ENCODE measurements at places on chromosomes 16 and 17.

GRCh38 chr17:38869526-38870258 is at the start of gene LASP1:
TSS of gene LASP1 (plus strand) at chr17:38870058. CDS start at chr17:38870190, 132 bp downstream.
- peak; percentile 47 for DNase-seq

- DNase-seq = no peak
These were observed 27.3 kb downstream of the ANKFY1 start for GRCh38 chr17:4236456-4236855.

GRCh38 chr17:57766318-57766943 is 21.3 kb upstream of the CCDC182 start:
- no peak for DNase-seq

DNA sequence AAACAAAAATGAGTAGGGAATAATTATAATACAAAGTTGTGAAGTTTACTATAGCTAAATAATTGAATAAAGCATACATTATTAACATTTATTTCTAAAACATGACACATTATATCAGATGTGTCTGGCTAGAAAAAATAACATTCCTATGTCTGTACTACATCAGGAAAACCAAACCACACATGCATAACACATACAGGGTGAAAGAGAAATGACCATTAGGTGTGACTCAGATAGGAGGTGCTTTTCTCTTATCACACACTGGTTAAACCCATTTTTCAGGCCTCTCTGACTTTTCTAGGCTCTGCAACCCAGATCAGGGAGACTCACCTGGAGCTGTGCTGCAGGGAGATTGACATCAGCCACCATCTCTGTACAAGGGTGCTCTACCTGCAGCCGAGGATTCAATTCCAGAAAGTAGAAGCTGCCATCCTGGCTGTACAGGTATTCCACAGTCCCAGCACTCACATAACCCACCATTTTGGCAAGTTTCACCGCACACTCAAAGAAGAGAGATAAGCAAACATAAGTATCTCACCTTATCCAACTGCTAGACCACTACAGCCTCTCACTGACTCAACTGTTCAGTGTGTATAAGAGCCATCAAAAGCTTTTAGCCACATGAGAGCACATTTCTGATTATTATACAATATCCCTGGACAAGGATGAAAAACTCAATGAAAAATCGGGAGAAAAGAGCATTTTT is 116.6 kb upstream of the C17orf78 start:
- DNase-seq = no peak

DNA sequence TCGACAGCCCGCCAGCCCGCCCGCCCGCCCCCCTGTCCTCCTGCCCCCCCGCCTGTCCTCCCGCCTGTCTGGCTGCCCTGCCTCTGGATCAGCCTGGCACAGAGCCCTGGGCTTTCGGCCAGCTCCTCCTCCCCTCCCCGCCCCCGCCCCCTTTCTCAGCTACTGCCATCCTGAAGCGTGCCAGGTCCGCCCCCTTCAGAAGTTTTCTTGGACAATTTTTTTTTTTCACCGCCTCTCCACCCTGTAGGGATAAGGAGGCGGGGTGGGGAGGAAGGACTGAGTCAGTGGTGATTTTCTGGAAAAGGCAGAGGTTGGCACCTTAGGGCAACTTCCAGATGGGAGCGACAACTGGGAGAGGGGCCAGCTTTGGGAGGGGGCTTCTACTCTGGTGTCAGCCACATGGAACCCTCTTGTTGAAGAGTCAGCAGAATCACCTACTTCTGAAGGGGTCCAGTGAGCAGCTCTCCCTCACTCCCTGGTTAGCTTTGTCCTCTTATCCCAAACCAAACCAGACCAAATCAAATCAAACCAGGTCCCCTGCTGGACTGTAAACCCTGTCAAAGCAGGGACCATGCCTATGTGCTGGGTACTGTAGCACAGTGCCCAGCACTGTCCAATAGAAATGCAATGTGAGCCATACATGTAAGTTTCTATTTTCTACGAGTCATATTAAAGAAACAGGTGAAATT is 19.7 kb downstream of the IGF2BP1 start:
- no peak for DNase-seq

GRCh38 chr16:66001432-66001831 is 365.1 kb upstream of the CDH5 start:
- DNase-seq = no peak

- no peak for DNase-seq
These were observed 2.6 kb downstream of the BAIAP3 start for GRCh38 chr16:1335996-1336395.
